Activated CD4-positive, alpha-beta memory T cell treated with anti-CD3 and anti-CD28 coated beads for 36 hours (primary cell): ENCODE measurements at places on chromosomes 3 and 15.

GRCh38 chr15:80695911-80696661 is 976 bp downstream of the ABHD17C start:
- peaks cover 3% of the 10 kb centered on the region for H3K27me3 ChIP-seq
- peaks cover 21% of the 10 kb centered on the region for H3K4me1 ChIP-seq
- H3K4me3 ChIP-seq, result peak overlapping the region; percentile 86
- H3K27ac ChIP-seq, result peak overlapping the region; percentile 71

- H3K4me3 ChIP-seq, result no peak overlapping the region
- H3K36me3 ChIP-seq, result no peaks in the 10 kb centered on the region
- no peaks in the 10 kb centered on the region for H3K27me3 ChIP-seq
Measured at GRCh38 chr3:64871834-64872249, 184.0 kb upstream of the ADAMTS9 start.

DNA sequence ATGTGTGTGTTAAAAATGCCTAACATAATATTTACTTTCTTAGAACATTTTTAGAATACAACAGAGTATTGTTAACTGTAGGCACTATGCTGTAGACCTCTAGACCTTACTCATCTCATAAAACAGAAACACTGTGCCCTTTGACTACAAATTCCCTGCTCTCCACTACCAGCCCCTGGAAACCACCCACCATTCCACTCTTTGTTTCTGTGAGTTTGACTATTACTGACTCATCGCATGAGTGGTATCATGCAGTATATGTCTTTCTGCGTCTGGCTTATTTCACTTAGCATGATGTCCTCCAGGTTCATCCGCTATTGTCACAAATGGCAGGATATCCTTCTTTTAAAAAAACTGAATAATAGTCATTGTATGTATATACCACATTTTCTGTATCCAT is 216.7 kb upstream of the CFAP20DC start:
- no peak overlapping the region for H3K27ac ChIP-seq
- H3K27me3 ChIP-seq, result no peaks in the 10 kb centered on the region
- peaks cover 4% of the 10 kb centered on the region for H3K4me1 ChIP-seq

GRCh38 chr3:95438274-95438673 is 1375.4 kb downstream of the NSUN3 start:
- no peak overlapping the region for H3K27ac ChIP-seq
- H3K4me3 ChIP-seq, result no peak overlapping the region
- no peaks in the 10 kb centered on the region for H3K4me1 ChIP-seq
- DNase-seq, result no peak
- no peaks in the 10 kb centered on the region for H3K27me3 ChIP-seq
- H3K36me3 ChIP-seq, result no peaks in the 10 kb centered on the region
